ENCODE measurements at places on chromosomes 1 and 21. TPM values are rescaled to one million over a fixed set of nuclear protein-coding genes. Genes with fewer than 3 reads are reported as not detected.

CELA3B gene
- total RNA-seq = not detected

- DNase-seq = no peak
These were observed 71.2 kb downstream of the PCNX2 start for GRCh38 chr1:233224311-233224710.

KCNJ15 gene
- total RNA-seq = 0.51 TPM

- DNase-seq = peak; percentile 74
These were observed 474.0 kb downstream of the LTN1 start for GRCh38 chr21:28518630-28519029.

- no peak for DNase-seq
These were observed 92.9 kb downstream of the TRIM11 start for GRCh38 chr1:228313536-228314277.

CLIC4 gene
- 173 TPM for total RNA-seq

- no peak for DNase-seq
These were observed 11.6 kb upstream of the ZNF691 start for GRCh38 chr1:42834803-42835202.

SLC1A7 gene
- not detected for total RNA-seq

DNA sequence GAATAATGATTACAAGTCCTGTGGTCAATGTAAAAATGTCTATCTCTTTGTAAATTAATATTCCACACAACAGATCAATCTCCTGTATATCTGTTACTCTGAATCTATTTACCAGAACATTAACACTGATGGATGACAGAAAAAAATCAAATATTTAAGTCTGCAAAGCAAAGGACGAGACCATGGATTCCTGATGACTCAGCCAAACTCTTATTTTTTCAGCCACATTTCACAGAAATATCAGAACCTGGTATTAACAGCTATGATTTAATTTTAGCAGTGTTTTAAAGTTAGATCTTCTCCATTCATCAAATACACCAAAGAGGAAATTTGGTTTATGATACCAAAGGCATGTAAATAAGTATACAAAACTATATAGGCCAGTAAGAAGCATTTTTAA, 46.1 kb downstream of the FAF1 start:
- DNase-seq = no peak

- DNase-seq = no peak
These were observed 29.8 kb upstream of the GFI1 start for GRCh38 chr1:92516574-92516973.

HDAC1 gene
- 116 TPM for total RNA-seq

BATF3 gene
- total RNA-seq = 1.4 TPM

DNA sequence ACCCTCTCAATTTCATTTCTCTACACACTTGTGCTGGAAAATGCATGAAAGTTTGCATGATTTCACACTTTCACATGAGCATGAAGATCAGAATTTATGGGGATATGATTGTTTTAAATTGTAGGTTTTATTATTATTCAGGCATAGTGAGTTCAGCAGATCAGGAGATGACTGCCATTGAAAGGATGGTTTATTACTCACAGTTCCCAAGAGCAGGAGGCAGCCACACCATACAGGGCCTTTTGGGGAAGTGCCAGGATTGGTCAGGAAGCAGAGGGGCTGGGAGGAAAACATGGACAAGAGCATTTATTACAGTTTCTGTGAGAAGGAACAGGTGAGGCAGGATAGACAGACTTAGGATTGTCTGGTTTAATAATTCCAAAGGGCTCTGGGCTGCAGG, 114.6 kb upstream of the KCNJ15 start:
- DNase-seq = no peak

Data from dermis microvascular lymphatic vessel endothelial cell (primary cell).